ENCODE measurements at places on chromosomes 1 and 21.

DNA sequence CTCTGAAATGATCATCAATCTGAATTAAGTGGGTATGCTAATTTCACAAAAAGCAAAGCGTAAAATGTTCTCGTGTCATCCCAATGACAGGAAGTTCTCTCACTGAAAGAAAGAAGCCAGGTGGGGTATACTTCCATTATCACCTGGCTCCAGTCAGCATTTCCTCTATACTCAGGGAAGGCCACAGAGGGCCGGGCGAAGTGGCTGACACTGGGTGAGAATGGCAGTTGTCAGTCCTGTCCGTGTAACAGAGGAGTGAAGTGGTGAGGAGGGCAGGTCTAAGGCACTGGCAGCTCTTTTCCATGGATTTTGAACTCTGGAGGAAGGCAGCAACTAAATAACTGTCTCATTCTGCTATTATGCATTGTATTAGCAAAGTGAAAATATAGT is 60.4 kb downstream of the CAPN2 start:
- peak; percentile 21 for DNase-seq

GRCh38 chr1:29754573-29755375 is 518.5 kb downstream of the PTPRU start:
- DNase-seq, result peak; percentile 29

DNA sequence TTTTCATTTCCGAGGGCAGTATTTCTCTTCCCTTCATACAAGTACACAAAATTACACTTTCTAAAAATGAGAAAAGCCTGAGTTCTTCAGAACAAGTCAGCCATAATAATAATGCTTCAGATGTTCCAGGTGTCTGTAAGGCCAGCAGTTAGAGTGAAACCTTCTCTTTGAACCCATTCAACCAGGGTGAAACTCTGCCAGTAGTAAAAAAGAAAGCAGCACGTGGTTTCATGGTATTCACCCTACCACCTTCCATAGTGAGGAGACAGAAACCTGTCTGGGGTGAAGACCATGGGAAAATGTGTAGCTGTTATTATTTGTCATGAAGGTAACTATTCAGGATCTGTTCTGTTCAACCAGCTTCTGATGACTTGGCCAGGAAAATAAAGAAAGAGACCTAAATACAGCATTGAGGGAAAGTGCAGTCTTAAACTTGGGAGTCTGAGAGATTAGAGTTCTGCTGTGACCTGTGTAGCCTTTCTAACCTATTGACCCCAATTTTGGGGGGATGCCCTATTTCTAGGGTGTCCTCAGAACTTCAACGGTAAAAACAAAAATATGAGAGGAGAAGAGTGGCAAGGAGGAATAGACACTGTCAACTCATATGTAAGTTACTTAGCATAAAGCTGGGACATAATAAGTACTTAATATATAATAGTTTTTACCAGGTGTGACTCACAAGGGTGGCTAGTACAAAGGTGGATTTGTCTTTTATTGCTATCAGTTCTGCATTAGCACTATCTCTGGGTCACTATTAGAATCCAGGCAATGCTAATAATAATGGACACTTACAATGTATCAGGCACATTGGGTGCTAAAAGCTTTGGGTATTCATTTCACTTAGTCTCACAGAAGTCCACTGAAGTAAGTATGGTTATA is 70.0 kb upstream of the TNFSF4 start:
- DNase-seq, result no peak

- no peak for DNase-seq
Measured at GRCh38 chr1:41655632-41656031, 171.1 kb upstream of the EDN2 start.

DNA sequence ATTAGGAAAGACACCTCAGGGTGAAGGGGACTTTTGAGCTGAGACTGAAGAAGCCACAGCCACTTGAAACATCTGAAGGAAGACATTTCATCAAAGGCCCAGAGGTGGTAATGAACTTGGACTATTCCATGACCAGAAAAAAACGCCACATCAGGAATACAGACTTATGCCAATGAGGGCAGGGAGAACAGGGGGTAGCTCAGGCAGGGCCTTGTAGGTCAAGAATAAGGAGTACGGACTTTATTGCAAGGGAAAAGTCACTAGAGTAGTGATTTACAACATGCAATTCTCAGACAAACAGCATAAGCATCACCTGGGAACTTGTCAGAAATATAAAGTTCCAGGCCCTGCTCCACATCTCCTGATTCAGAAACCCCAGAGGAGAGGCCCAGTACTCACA is 11.8 kb downstream of the TP53BP2 start:
- no peak for DNase-seq

GRCh38 chr1:19567041-19567440 is 77.1 kb upstream of the NBL1 start:
- DNase-seq, result no peak

GRCh38 chr1:118113261-118113660 is 71.8 kb downstream of the SPAG17 start:
- no peak for DNase-seq

DNA sequence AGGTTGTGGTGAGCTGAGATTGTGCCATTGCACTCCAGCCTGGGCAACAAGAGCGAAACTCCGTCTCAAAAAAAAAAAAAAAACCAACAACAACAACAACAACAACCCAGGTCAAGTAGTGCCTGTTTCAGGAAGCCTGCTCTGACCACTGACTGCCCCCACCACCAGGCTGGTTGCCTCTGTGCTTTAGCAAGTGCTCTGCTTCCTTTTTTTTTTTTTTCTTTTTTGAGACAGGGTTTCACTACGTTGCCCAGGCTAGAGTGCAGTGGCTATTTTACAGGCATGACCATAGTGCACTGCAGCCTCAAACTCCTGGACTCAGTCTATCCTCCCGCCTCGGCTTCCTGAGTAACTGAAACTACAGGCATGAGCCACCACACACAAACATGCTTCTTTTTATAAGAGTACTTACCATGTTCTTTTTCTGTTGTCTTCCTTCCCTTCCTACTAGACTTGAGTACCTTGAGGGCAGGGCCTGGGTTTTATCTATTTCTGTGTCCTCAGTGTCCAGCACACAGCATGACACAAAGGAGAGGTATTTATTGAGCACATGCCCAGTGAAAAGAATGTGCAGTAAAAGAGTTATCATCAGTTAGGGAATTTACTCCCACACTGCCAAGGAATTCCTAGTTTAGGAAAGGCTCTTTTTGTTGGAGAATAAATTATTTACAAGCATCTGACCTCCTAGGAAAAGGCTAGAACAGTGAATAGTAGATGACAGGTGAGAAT is 9.9 kb upstream of the COA7 start:
- DNase-seq, result no peak

GRCh38 chr21:27477296-27477695 is 510.4 kb upstream of the ADAMTS5 start:
- DNase-seq, result no peak

DNA sequence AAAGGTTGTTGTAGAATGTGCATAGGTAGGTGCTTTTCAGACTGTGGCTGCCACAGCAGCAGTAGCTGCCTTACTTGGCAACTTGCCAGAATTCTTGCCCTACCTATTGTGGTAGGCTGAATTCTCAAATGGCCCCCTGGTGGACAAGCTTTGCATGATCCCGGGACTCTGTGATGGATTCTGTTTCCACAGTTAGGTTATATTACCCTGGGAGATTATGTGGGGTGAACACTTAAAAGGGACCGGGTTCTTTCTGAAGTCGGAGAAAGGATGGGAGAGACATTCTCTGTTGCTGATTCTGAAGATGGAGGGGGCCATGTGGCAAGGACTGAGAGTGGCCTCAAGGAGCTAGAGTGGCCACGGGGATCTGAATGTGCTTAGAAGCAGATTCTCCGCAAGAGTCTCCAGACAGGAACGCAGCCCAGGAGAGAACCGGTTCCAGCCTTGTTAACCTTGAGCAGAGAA is 32.1 kb upstream of the KCNE1 start:
- no peak for DNase-seq
